ENCODE measurements at places on chromosomes 3 and 15. TPM values are rescaled to one million over a fixed set of nuclear protein-coding genes. Genes with fewer than 3 reads are reported as not detected.

DNA sequence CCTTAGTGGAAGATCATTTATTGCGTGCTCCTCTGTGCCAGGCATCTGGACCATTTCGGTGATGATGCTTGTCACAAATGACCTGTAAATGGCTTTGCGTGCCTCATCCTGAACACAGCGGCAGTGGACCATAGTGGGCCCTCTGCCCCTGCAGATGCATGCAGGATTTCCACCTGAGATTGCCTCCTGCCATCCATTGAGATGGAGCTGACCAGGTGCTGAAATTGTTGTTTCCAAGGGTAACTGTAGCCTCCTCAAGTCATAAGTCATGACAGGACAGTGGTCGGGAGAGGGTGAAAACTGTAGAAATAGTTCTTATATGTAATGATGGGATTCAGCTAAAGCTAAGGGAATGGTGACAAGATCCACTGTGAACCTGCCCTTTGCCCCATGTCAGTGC lies 35.5 kb downstream of the CLSTN2 start:
- DNase-seq = no peak

DNA sequence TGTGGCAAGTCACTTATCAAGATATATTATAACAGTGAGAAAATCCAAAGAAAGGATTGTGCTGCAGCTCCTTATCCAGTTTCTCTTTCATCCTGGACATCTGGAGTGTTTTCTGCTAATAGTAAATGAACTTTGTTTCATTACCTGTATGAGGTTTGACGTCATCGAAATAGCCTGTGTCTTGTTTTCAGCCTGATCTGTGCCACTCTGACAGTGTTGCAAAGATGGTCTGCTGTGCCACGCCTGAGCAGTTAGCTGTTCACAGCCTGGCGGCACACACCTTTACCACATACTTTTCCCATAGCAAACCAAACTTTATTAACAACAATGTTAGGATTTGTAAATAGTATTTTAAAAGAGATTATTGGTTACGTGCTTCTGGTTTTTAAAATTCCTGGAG lies 34.0 kb downstream of the YEATS2 start:
- no peak for DNase-seq

GRCh38 chr15:101411581-101411980 lies 77.9 kb downstream of the PCSK6 start:
- no peak for DNase-seq

C3orf20 gene
- total RNA-seq = not detected

All from M059J (cell line).